ENCODE measurements at places on chromosomes 12 and 14.

DNA sequence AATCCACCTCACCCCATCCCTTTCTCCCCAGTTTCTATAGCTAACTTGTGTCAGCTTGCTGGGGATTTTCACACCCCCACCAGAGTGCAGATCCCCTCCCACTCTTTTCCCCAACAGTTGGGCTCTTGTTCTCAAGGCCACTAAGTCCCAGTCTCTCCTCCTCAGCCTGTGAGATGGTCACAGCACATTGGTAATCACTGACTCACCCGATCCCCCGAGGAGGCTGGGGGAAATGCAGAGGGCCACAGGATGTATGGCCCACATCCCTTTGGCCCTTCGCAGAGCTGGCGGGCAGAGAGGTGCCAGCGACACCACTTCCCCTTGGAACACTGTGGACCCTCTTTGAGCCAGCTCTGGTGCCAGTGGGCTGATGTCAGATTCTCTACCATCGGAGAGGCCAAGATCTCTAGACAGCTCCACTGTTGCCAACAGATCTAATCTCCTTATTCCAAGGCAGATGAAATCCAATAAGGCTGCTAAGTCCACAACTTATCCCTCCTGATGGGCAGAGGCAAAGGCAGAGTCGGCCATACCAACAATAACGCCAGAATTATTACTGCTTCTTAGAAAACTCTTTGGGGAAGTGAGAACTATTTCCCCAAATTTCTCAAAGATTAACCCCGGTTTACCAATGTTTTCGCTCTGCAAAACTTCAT lies 1.6 kb downstream of the FMNL3 start:
- no peak for DNase-seq

GRCh38 chr14:61217516-61217915 lies 63.6 kb downstream of the TMEM30B start:
- no peak for DNase-seq

DNA sequence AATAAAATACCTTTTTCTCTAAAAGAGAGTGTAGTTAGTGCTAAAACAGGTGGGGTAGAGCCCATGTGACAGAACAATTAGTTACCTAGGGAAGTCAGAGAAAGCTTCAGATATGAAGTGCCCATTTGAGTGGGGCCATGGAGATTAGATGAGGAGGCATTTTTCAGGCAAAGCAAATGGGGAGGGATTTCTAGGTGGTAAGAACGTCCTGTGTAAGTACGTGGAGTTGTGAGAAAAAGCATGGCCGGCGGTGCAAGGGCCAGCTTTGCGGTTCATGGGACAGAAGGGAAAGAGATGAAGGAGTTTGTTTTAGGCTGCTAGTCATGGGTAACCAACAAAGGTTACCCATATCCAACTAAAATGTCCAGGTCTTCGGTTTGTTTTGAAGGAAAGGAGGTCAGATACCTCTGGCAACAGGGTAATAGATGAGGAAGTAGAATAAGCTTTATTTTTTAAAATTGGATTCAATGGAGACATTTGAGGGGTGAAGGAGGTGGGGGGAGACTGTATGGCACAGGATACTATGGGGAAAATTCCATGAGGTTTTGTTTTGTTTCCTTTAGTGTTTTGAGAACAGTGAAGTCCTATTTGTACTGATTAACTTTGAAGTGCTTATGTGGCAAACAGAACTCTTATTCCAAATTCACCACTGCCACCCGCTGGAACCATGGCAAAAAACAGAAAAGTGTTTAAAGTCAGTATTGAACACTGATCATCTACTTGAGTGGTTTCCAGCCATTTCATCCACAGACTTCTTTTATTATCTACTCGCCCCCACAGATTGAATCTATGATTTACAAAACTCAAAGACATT lies 10.0 kb upstream of the SNRPF start:
- DNase-seq: no peak

- no peak for DNase-seq
Observed at GRCh38 chr12:122501489-122501989, 807 bp upstream of the ZCCHC8 start.

GRCh38 chr12:47935184-47935583 lies 28.2 kb upstream of the TMEM106C start:
- DNase-seq: no peak

- no peak for DNase-seq
Observed at GRCh38 chr14:42687421-42687820, 1080.7 kb downstream of the LRFN5 start.

DNA sequence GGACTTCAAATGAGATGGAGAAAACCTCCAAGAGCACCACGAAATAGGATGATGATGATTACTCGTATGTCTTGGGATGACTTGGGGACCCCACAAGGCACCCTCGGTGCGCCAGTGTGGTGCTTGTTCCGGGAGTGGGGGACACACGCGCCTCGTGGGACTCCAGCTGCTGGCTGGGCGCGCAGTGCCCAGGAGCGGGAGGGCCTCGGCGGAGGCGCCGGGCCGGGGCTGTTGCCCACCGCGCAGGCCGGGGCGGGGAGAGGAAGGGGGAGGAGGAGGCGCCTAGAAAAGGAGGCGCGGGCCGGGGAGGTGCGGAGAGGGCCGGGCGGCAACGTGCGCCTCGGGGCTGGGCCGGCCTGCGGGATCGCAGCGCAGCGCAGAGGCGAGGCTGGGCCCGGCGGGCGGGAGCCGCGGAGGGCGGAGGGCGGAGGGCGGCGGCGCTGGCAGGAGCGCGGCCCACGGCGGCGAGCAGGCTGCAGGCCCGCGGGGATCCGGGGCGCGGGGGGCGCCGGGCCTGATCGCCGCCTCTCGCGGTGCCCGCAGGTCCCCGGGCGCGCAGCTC lies at the start of gene RFLNA:
Gene RFLNA (plus strand): TSS at position 314 of the 562 bp plus-strand sequence. CDS start 337 bp downstream, outside the sequence.
- DNase-seq: no peak

DNA sequence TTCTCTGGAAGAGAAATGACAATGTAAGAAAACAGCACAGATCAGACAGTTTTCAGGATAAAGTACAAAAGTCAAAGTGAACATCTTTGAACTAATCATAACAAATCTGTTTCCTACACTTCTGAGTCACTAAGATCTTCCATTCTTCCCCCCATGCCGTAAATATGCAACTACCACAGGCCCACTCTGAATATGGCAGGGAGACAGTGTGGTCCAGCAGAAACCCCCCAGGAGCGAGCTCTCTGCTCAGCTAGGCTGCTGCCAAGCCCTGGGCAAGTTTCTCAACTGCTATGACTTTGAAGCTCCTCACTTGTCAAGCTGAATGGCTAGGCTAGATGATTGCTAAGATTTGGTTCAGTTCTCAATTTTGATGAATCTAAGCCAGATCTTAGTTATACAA lies 148.1 kb downstream of the EFCAB11 start:
- DNase-seq: no peak

DNA sequence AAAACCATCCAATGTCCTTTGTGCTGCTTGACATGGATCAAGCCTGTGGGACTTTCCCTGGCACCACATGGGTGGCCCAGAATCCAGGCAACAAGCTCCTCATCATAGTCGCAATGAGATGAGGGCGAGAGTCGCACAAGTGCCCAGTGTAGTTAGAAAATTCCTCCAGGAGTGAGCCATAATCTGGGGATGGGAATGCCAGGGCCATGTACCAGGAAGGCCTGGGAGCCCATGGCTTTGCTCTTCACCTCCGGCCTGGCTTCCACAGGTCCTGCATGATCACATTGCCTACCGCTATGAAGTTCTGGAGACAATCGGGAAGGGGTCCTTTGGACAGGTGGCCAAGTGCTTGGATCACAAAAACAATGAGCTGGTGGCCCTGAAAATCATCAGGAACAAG lies 33.9 kb downstream of the DYRK4 start:
- DNase-seq: no peak

DNA sequence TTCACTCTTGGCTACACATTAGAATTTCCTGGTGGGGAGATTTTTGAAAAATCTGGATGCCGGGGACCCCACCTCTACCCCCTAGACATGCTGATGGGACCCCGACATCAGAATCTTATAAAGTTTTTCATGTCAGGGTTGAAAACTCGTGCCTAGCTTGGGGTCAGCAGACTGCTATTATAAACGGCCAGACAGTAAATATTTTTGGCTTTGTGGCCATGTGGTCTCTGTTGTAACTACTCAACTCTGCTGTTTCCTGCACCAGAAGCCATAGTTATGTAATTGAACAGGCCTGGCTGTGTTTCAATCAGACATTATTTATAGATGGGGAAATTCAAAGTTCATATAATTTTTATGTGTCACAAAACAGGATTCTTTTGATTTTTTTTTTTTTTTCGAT lies 41.6 kb downstream of the ACACB start:
- DNase-seq: no peak

DNA sequence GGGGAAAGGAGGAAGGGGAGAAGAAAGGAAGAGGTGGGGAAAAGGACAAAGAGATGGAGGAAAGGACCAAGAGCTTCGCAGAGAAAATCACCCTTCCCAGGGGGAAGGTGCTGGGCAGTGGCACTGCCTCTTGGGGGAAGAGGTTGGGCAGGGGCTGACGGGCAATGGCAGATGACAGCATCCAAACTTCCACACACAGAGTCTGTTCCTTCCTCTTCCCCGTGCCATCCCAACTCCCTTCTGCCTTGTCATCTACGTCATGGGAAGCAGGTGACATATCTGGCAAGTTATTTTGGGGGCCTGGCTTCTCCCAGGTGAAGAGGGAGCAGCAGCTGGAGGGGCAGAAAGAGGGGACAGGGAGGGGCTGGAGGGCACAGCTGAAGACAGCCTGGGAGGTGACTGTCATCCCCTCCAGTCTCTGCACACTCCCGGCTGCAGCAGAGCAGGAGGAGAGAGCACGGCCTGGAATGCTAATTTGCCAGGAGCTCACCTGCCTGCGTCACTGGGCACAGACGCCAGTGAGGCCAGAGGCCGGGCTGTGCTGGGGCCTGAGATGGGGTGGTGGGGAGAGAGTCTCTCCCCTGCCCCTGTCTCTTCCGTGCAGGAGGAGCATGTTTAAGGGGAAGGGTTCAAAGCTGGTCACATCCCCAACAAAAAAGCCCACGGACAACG lies 43.9 kb upstream of the IQSEC3 start:
- no peak for DNase-seq

- no peak for DNase-seq
Observed at GRCh38 chr12:23099604-23100003, 474.6 kb downstream of the ETNK1 start.

- DNase-seq: no peak
Observed at GRCh38 chr14:21711360-21711961, 37.8 kb upstream of the OR4E1 start.
